ENCODE measurements at places on chromosomes 2 and 18.
A peak's percentile ranks its signal among the peaks of the same experiment; 100 is the strongest.

- no peak for DNase-seq
Measured at GRCh38 chr2:169007356-169007755, 23.8 kb downstream of the ABCB11 start.

DNA sequence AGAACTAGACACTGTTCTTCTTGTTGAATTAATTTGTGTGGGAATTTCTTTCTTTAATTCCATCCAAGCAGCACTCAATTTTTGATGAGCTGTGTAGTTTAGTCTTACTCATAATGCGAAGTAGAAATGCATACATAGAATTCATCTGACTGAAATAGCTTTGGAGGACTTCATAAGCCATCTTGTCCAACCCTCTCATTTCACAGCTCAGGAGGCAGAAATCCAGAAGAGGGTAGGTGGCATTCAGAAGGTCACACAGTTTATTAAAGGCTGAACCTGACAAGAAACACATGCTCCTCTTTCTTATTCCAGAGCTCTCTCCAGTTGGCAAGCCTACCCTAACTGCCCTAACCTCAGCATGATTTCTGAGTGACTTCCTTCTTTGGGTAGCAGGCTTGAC, 169.2 kb upstream of the NOSTRIN start:
- no peak for DNase-seq

DNA sequence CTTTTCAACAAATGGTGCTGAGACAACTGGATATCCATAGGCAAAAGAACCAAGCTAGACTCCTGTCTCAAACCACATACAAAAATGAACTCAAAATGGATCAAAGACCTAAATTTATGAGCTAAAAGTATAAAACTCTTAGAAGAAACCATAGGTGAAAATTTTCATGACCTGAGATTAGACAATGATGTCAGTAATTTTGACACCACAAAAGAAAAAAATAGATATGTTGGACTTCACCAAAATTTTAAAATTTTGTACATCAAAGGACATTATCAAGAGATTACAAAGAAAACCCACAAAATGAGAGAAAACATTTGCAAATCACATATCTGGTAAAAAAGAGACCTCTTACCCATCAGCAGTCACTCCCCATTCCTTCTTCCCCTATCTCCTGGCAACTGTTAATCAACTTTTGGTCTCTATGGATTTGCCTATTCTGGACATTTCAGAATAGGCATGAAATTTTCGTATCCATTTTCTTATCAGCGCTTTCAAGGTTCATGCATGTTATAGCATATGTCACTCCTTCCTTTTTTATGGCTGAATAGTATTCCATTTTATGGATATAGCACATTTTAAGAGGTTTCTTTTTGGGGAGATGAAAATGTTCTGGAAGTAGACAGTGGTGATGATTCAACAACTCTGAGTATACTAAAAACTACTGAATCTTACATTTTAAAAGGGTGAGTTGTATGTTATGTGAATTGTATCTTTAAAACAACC, 43.3 kb downstream of the FAM178B start:
- DNase-seq, result no peak

DNA sequence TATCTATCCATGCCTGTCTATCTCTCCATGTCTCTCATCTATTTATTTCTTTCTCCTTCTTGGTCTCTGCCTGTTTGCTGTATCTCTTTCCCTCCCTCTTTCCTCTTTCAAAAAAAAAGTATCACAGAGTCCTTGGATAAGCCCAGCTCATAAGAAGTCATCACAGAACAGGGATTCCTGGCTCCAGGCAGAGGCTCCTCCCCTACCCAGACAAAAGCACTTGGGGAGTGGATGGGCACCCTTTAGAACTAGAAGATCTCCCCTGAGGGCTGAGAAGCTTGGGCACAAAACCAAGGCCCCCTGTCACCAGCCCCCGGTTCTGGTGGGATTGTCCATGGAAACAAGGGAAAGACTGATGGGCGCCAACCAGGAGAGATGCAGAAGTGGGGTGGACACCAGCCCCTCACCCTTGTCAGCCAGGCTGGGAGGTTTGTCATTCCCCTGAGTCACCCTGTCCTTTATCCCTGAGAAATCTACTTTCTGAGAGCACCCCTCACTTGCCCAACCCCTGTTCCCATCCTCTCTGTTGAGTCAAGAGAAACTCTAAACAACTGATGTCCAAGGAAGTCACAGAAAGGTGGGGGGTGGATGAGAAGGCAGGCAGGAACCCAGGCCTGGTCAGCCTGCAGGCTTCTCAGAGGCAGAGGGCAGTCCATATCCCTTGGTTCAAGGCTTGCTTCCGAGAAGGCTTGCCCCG, 127.1 kb downstream of the TNS1 start:
- no peak for DNase-seq

DNA sequence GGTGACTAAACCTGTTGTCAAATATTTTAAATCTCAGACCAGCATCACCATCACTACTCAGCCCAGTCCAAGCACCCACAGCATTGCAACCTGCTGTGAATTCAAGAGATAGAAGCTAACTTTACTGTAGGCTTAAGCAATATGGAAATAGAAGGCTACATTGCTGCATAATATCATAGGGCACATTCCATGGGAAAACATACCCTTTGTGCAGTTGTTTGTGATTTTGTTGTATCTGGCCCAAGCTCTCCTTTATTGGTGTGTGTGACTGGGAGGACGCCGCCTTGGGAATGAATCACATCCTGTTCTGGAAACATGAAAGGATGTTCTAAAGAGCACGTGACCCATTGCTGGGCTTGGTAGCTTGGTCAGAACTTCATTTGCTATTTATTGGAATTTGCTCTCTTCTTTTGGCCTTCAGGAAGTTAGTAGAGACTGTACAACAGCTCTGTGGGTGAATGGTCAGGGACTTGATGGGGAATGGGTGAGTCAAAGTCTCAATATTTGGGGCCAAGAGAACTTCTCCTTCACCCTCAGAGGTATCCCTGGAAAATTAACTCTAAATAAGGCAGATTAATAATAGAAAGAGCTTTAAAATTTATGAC, 106.8 kb upstream of the SERPINE2 start:
- no peak for DNase-seq

DNA sequence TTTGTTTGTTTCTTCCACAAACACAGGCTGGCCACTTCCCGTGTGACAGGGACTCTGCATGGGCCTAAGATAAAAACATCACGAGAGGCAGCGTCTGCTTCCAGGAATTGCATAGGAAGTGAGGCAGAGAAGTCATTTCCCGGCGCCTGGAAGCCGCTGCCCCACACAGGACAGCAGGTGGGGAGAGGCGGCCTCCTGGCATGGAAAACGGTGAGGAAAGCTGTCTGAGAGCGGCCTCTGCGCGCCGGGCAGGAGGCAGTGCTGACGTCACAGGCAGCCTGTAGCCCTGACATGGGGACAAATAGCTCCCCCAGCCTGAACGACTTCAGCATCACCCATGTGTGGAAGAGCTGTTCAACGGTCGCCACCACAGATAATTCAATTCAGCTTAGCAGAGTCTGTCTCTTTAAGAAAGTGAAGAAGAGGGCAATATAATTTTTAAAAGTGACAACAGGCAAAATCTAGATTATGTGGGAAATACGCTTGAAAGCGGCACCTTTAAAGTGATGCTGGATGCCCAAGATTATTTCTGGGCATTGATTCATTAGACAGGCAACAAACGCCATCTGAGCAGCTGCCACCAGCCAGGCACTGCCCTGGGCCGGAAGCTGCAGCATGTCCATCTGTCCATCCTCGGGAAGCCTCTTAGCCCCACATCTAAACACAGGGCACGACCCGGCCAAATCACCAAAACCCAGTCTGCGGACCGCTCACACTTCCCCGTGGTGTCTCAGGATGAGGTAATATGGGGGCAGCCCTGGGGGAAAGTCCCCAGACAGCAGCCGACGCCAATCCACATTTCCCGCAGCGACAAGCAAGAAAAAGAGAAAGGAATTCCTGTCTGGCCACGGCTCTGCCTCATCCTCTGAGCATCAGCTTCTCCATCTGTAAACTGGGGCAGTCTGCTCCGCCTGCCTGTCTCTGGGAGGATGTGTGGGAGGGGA, 138.9 kb downstream of the PXDN start:
- DNase-seq, result no peak

DNA sequence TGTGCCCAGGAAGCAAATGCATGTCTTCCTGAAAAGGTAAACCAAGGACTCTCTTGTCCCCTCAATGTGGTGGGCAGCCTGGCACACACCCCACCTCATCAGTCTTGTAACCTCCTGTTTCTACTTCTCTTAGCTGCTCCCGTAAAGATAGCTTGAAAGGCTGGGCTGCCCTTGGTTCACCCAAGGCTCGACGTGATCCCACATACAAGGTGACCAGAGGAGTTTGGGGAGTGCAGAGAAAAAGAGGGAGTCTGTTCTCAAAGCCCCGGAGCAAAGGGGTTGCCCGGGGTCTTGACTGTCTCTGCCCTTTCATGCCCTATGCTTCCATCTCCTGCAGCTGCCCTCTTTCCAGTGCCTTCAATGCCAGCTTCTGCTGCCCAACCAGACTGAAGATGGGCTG, 18.3 kb upstream of the FOSL2 start:
- no peak for DNase-seq

GRCh38 chr2:8525236-8525581, 156.6 kb upstream of the ID2 start:
- no peak for DNase-seq

DNA sequence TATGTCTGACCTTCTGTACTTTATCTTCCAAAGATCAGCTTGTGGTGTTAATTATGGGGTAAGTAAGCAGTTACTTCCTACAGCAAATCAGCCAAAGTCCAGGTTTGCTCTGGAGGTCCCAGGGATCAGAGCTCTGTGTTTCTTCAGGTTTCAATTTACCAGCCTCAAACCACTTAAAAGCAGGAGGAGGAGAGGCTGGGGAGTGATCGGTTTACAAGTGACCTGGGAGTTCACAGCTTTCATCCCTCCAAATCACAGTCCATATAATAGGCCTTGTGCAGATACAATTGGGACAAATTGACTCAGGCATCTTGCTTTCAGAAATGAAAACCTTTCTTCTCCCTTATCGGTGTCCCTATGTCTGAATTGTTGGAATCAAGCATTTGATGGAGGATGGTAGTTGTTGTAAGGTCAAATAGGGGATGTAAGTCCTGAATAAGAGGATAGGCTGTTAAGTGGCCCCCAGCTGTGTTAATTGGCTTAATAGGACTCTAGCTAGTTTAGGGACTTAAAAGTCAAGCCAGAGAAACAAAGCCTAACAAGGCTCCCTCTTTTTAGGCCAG, 188.0 kb upstream of the NT5C1B start:
- no peak for DNase-seq

DNA sequence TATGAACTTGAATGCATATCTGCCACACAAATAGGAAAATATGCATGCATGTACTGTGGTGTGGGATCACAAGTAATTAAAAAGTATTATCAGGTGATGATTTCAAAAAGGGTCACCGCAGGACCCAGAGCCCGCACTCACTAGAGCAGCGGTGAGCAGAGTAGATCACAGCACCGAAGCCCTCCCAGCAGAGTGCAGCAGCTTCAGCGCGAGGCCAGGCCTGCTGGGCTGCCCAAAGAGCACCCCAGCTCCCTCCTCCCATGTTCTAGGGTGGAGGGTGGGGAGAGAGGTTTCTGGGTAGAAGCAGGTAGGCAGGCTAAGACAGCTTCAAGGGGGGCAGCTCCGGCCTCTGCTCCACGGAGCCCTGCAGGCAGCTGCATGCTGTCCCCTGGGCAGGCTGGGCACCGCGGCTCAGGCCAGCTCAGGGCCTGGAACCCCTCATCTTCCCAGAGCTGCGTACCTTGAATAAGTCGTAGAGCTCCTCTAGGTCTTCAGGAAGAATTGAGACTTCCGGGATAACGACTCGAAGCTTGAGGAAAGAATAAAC, 24.9 kb downstream of the RPL31 start:
- no peak for DNase-seq

- DNase-seq, result no peak
Measured at GRCh38 chr2:195501746-195502145, 155.3 kb upstream of the SLC39A10 start.

GRCh38 chr18:812376-813171, 532 bp upstream of the YES1 start:
- peak; percentile 86 for DNase-seq

DNA sequence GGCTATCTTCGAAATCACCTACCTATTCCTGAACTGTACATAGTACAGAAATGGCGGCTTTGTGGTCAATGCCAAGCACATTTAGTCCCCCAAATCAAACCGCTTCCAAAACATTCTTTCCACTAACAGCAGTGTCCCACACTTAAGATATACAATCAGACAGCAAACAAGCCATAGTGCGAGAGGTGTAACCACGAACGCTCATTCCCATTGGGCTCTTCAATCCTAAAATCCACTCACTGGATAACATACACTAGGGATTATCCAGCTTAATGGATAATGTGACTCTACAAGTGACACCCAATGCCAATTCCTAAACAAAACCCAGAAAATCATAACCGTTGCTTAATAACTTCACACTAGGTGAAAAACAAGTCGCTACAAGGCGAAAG, 2.0 kb downstream of the XPO1 start:
- DNase-seq, result no peak

DNA sequence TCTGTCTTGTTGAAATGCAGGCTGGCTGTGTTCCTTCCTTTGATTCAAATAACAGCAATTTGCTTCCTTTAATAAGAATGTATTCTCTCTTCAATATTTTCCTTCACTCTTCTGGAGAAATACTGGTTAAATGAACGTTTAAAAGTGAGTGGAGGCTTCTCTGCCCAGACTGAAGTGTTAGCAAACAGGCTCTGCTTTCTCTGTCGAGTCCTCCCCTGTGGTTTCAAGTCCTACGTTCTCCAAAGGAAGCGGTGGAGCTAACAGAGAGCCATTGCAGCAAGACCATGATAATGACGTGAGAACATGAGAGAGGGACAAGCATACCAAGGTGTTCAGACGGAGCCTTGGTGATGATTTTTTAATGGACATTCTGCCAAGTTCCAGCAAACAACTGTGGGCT, 26.2 kb upstream of the PID1 start:
- DNase-seq, result no peak

DNA sequence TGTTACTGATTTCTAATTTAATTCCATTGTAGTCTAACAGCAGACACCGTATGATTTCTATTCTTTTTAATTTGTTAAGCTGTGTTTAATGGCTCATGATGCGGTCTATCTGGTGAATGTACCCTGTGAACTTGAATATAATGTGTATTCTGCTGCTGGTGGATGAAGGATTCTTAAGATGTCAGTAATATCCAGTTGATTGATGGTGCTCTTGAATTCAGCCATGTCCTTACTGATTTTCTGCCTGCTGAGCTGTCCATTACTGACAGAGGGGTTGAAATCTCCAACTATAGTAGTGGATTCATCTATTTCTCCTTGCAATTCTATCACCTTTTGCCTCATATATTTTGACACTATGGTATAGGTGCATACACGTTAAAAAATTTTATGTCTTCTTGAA, 373.3 kb upstream of the RAB12 start:
- DNase-seq, result no peak

DNA sequence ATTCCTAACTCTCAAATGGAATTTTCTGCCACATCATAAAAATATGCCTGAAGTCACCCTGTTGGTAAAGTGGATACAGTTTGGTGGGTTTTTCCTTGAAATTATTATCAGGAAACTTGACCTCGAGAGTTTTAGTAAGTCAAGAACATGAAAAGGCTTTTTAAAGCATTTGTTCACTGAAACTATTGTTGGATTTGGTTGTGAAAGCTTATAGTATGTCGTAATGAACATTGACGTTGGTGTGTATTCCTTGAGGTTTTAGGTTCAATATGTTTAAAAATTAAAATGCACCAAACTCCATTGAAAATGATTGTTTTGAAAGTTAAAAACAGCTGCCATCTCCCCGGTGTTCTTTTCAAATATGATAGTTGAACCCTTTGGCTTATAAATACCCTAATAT, 30.8 kb downstream of the AOX1 start:
- DNase-seq, result no peak

Measured in left lobe of liver (tissue), 2 donors.